ENCODE measurements at places on chromosomes 7 and 10. TPM values are rescaled to one million over a fixed set of nuclear protein-coding genes. Genes with fewer than 3 reads are reported as not detected.
A peak's percentile ranks its signal among the peaks of the same experiment; 100 is the strongest.

- DNase-seq = peak; percentile 63
Measured at GRCh38 chr7:119197877-119198527, 973.5 kb downstream of the ANKRD7 start.

- no peak for DNase-seq
Measured at GRCh38 chr7:111080495-111081105, 10.3 kb upstream of the LRRN3 start.

DNA sequence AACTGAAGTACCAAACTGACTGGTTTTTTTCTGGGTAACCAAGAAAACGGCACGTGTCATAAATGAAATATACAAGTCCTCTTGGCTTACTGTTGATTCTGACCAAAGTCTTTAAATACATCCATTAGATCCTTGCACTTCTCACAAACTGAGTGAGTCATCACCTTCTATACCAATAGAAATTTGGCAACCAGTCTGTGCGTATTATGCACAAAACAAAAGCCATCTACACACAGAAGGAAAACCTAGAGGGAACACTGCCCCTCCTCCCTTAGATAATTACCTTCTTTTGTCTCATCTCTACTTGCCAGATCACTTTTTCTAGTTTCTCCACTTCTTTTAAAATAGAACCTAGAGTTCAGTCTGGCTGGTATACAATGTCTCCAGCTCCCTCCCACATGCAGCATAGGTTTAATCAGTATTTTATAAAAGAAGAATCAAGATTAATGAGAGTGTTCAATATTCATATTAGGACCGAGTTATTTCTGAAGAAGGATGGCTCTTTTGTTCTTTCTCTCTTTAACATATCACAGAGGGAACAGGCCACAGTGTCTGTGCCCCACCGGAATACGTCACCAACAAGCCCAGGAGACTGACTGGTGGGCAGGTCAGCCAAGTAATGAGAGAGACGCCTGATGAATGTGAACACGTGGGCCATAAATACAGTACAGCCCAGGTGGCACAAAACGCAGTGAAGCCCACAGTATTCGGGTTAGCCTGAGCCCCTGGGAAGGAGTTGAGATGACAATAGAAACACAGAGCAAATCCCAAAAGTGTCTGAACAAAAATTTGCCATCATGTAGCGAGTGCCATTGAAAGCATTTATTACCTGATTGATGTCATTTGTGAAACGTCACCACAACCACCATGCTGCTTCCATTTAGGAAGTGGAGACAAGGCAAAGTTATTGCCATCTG is 91.3 kb downstream of the KIAA1549 start:
- DNase-seq = no peak

- DNase-seq = no peak
Measured at GRCh38 chr7:67912437-67912836, 915.8 kb downstream of the TYW1 start.

GPER1 gene
- total RNA-seq = 2.0 TPM

DNA sequence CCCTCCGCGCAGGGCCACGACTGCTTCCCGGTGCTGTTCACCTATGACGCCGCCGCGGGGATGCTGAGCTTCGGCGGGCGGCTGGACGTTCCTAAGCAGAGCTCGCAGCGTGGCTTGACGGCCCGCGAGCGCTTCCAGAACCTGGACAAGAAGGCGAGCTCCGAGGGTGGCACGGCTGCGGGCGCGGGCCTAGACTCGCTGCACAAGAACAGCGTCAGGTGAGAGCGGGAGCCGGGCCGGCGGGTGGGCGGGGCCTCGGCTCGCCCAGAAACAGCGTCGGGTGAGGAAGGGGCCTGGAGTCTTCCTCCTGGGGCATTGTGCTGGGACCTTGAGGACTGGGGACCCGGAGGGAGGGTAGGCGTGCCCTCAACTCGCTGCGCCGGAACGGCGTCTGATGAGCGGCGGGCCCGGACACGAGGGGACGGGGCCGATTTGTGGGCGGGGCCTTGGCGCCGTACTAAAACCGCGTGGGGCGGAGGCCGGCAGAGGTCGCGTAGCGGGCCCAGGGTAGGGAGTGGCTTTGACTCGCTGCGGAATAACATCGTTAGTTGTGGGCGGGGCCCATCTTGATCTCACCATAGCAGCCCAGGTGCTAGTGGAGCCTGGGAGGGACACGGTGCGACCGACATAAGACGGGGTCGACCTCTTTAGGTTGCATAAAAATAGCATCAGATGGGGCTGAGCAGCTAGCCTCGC is 15.6 kb downstream of the PDAP1 start:
- DNase-seq = peak; percentile 95

- DNase-seq = no peak
Measured at GRCh38 chr10:101793526-101793925, 10.3 kb upstream of the NPM3 start.

GAD2 gene
- not detected for total RNA-seq

- no peak for DNase-seq
Measured at GRCh38 chr7:4837041-4837802, 24.6 kb downstream of the PAPOLB start.

DNA sequence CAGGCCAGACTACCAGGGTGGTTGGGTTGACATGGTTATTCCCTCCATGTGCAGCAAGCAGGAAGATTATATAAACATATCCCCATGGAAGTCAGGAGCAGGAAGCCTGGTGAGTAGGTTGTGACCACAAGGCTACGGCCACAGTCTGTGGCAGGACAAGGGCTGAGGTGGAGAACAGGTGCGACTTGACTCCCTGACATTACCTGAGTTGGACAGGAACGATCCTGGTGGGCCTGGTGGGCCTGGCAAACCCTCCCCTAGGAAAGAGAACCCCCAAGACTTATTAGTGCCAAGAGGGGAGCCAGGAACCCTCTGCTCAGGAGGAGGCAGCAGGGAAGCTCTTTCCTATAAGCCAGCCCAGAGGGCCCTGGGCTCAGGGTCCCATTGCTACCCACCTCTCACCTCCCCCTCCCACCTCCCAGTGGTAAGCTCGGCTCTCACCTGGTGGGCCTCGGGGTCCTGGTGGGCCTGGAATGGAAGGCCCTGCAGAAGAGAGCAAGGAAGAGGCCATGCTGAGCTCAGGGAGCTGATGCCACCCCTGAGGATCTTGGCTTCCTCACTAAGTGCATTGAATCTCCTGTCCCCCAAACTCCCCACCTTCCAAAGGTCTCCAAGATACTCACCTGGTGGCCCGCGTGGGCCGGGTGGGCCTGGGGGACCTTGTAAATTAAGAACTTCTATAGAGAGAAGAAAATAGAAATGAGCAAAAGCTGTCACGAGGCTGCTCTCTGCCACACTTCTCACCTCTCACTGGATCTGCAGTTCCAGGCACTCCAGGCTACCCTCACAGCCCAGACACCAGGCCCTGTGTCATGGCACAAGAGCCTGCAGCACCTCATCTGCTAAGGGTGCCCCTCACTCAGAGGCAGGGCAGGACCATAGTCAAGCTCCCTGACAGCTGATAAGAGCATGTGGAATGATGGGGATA is 44.6 kb downstream of the COL17A1 start:
- DNase-seq = no peak

DNA sequence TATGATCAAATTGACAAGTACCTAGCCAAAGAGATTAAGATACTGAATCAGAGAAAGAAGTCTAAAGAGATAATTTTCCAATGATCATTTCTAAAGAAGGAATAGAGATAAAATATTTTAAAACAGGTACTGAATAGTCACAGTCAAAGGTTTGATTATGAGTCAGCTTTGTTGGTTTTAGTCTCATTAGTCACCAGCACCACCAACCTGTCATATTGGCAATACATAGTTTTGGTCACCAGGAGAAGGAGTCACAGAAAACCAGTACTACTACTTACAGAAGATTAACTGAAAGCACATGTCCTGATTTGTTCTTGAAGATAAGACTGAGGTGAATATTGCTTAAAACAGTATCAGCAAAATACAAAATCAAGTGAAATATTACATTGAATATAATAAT is 34.6 kb downstream of the ZEB1 start:
- peak; percentile 71 for DNase-seq

- no peak for DNase-seq
Measured at GRCh38 chr10:37854626-37855025, 2.8 kb downstream of the ZNF248 start.

GRCh38 chr10:122282909-122283308 is 11.8 kb downstream of the BTBD16 start:
- no peak for DNase-seq

DNA sequence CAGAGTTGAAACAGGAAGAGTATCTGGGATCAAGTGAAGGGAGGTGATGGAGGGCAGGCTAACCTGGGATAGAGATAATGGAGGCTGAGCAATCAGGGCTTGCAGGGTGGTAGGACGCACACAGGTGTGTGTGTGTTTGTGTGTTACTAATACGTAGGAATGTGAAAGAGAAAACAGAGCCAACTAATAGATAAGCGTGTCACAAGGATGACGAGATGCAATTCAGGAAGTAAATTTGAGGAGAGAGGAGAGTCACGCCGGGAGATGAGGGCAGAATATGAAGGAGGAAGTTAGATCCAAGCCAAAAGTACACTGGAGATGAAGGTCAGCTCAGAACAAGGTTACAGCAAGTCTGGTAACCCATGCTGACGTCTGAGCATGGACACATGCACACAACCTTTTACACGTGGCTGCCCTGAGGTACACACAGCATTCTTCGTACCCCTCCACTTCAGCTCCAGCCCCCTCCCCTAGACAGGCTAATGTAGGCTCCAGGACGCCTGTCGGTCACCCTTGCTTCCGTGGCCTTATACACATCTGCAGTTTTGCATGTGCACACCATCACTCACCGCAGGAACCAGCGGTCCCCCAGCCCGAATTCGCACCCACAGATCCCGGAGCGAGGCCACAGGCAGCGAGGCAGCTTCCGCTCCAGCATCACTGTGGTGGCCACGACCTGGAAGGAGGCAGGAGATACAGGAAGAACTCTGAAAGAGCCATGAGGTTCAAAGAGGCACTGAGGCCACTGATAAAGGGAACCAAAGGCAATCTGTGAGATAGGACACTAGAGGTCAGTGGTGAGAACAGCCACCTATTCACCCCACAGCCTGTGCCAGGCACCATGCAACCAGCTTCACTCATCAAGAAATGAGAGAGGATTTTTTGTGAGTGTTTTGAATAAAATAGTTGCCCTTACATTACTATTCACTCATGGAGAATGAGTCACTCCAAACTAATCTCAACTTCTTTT is 23.7 kb upstream of the TRPV6 start:
- DNase-seq = peak; percentile 79

DNA sequence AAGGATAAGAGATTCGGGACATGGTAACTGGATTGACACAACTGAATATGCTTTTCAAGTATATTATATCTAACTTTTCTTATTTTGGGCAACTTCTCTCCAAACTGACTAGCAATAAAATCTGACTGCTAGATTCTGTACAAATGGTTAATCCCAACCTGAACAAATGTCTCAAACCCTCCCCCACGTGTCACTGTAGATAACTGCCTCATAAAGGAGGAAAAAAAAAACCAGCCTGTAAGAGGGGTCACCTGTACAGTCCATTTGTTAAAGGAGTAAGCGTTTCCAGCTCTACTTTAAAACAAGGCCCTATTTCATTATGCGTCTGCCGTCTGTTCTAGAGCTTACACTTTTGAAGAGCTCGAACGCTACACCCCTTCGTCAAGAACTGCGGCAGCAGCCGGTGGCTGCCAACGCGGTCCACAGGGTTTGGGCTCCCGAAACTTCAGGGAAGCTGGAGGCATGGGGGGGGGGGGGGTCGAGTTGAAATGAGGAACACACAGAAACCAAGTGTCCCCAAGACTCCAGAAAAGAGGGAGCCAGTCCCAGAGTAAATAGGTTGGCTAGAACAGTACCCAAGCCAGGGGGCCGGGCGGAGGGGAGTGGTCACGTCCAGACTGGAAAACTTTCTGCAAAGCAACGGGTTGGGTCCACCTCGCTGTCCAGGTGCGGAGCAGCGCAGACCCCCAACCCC is 492 bp downstream of the COG5 start:
- DNase-seq = no peak

INPP5A gene
- 22.7 TPM for total RNA-seq

CRHR2 gene
- not detected for total RNA-seq

DNA sequence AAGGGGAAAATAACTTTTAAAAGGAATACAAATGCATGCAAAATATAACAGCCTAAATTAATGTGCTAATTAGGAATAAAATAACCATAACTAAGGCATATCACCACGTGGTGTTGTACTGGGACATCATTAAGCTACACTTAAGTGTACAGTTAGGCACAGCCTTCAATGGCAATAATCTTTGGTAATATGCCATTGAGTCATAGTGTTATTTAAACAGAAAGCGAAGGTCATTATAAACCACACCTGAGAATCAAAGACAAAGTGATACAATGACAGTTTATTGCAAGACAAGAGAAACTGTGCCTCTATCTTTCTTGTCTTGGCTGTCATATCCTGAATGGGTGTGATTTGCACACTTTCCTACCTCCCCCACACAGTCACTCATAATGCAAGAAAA is 30.5 kb upstream of the AUTS2 start:
- no peak for DNase-seq

ERVW-1 gene
- not detected for total RNA-seq

GRCh38 chr7:51256209-51256781 is 60.3 kb downstream of the COBL start:
- DNase-seq = no peak

DNA sequence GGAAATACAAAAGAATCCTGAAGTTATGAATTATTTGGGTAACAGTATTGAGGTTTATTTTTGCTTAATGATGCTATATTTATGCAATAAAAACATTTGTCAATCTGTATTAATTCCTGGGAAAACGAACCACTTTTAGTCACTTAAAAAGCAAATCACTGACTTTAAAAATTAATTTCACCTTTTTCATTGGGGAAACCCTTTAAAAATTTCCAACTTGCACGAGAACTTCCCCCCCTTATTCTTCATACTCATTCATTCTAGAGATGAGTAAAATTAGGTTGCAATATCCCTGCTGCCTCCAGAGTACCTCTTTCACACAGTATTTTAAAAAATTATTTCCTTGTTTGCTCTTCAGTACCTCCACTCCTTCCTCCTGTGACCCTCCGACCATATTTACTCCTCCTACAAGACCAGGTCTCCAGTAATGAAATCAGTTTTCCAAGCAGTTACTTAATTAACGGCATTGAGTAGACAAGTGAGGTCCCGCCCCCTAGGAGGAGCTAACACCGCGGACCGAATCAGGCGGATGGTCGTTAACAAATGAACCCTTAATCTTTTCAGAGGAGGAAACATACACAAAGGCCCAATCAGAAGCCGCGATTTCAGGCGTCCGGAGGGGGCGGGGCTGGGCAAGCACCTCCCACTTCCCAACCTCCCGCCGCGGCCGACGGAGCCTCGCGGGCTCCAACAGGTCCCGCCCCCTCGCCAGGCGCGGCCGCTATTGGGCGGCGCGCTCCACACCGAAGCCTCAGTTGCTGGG is 465 bp upstream of the TRIM24 start:
- peak; percentile 98 for DNase-seq

- DNase-seq = no peak
Measured at GRCh38 chr7:93563584-93563983, 10.9 kb downstream of the CALCR start.

DNA sequence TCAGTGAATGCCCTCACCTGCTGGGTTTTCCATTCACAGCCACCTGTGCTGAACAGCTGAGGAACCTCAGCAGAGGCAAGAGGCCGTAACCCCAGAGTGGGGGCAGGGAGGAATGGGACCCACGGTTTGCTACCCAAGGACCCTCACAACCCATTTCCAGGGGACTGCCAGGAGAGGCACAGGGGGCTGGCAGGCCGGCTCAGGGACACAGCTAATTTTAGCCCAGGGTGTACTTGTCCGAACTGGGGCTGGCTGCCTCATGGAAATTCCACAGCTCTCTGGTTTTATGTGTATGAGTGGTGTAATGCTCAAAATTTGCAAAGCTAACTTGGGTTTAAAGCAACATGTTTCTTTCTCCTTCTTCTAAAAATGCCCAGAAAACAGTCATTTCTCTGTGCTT is 42.2 kb downstream of the MINDY4 start:
- no peak for DNase-seq
